ENCODE measurements at places on chromosomes 11 and 22.

DNA sequence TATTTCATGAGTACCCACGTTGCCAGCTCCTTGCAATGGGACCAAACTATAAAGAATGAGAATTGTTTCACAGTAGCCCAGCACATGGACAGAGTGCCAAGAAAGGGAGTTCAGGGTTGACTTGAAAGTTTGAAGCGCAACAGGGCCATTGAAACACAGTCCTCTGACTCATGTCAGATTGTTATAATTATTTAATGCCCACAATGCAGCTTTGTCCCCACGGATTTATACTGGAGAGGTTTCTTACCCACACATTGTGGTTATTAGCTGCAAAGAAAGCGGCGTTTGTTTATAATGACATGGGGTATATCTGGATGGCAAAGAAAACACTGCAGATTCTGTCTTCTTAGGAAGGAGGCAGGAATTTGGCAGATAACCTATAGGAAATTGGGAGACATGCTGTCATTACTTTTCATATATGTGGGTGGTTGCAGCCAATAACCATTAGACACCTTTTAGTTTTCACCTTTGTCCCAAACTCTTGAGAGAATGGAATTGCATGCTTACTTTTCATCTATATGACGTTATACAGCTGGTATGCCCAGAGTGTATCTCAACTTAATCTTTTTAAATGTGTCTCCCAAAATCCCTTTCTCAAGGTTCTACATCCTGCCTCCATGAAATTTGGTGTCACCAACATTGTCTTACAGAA lies 143.6 kb downstream of the TEAD1 start:
- DNase-seq: no peak

GRCh38 chr11:72421351-72421750 lies 13.0 kb downstream of the CLPB start:
- peak; percentile 94 for DNase-seq

DNA sequence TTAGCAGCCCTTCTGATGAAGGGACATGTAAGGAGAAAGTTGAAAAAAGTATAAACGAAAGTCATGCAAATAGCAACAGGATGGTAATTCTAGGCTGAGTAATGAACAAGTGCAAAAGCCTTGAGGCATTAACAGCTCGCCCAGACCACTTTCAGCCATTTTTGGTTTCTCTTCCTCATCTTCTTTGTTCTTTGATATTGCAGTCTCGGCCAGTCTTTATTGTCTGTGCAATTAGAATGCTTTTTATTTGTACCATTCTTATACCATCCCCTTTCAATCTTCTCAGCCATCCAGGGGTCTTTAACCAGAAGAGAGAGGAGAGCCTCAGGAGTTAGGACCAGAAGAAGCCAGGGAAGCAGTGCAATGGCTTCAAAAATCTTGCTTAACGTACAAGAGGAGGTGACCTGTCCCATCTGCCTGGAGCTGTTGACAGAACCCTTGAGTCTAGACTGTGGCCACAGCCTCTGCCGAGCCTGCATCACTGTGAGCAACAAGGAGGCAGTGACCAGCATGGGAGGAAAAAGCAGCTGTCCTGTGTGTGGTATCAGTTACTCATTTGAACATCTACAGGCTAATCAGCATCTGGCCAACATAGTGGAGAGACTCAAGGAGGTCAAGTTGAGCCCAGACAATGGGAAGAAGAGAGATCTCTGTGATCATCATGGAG lies 7.3 kb downstream of the TRIM34 start:
- DNase-seq: no peak

DNA sequence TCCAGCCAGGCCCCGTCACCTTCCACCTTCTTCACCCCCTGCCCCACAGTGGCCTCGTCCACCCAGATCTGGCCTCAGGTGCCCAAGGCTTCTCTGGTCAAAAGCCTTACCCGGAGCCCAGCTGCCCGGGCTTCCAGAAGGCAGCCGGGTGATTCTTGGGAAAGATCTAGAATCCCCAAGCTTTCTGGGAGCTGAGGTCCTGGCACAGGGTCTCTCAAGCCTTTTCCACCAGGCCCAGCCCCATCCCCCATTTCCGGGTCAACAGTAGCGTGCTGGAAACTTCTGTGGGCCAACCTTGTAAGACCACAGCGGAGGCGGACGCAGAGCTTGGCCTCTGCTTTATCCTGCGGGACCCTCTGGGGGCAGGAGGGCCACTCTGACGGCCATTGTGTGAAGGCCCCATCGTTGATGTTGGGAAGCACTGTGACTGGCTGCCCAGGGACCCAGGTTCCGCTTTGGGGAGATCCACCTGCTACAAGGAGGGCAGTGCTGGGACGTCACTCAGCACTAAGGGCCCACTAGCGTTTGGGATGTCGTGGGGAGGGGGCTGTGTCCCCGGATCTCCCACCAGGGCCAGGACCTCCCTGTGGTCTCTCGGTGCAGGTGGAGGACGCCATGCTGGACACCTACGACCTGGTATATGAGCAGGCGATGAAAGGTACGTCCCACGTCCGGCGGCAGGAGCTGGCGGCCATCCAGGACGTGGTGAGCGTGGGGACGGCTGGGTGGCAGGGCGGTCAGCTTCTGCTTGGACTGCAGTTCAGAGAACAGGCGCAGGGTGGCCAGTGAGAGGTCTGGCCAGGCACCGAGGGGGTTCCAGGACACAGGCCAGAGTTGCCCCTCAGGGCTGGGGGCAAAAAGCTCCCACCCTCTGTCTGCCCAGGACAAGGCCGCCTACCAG lies 11.5 kb downstream of the TSPAN32 start:
- DNase-seq: no peak

- DNase-seq: peak; percentile 78
These were observed 3.6 kb upstream of the CCDC81 start for GRCh38 chr11:86370922-86371594.

DNA sequence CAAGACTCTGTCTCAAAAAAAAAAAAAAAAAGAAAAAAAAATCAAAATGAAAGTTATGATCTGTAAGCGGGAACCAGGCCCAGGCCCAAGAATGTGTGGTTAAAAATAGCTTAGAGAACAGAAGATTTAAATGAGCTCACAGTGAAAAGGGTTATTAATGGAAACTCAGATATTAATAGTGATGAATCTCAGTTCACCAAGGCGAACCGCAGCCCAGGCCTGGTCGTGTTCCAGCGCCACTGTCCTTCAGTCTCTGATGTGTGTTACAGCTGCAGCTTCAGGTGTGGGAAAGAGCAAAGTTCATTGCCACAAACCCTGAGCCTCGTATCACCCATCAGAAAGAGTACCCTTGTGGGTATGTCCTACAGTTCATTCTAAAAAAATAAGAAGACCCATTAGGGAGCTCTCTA lies 107.1 kb downstream of the GAB2 start:
- DNase-seq: no peak

DNA sequence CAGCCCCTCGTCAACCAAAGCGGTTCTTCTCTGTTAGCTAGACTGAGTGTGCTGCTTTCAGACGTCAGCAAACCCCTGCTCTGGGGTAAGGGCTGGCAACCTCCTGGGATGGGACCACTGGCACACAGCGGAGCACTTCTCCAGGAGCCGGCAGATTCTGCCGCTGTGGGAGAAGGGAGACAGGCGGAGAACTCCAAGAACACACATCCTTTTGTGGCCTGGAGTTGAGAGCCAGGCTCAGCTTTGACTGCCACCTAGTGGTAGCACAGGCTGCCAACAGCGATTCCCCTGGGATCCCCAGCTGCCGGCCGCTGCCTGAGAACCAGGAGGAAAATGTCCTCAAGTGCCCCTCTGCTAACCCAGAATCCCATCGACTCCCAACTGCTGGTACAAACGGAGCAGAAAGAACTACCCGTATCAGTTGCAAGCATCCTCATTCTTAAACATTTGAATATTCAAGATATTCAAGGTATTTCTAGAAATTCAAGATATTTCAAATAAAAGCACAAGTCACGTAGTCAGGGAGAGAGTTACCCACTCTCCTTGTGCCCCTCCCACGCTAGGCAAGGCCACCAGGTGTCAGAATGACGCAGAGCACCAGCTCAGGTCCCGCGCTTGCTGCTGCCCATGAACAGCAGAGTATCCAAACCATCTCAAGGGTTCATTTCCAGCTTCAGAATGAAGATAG lies 4.9 kb downstream of the LTO1 start:
- peak; percentile 95 for DNase-seq

GRCh38 chr22:22422629-22423112 lies 85.9 kb downstream of the ZNF280B start:
- DNase-seq: peak; percentile 83

DNA sequence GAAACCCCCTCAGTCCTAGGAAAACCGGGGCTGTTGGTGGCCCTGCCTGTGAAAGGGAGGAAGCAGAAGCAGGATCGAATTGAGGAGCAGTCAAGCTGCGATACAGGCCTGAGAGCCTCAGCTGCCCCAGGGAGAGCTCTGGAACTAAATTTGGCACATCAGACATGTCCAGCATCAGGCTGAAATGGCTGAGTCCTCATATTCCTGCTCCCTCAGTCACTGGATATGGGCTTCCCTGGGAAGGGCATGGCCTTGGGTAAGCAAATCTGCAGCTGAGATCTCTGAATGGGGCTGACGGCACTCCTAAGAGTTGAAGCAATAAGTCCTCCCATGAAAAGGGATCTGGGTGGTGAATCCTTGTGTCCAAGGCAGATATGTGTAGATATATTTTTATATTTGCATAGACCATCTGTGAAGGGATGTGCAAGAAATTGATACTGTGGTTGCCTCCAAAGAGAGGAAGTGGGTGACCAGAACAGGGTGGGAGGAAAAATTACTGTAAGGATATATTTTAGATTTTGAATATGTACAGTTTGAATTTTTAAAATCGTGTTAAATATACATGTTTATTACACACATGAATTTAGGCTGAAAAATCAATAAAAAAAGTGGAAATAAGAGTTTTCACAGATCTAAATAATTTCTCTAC lies 45.5 kb downstream of the APIP start:
- DNase-seq: no peak

- DNase-seq: peak; percentile 99
These were observed 13.6 kb downstream of the BCL9L start for GRCh38 chr11:118911880-118912741.

DNA sequence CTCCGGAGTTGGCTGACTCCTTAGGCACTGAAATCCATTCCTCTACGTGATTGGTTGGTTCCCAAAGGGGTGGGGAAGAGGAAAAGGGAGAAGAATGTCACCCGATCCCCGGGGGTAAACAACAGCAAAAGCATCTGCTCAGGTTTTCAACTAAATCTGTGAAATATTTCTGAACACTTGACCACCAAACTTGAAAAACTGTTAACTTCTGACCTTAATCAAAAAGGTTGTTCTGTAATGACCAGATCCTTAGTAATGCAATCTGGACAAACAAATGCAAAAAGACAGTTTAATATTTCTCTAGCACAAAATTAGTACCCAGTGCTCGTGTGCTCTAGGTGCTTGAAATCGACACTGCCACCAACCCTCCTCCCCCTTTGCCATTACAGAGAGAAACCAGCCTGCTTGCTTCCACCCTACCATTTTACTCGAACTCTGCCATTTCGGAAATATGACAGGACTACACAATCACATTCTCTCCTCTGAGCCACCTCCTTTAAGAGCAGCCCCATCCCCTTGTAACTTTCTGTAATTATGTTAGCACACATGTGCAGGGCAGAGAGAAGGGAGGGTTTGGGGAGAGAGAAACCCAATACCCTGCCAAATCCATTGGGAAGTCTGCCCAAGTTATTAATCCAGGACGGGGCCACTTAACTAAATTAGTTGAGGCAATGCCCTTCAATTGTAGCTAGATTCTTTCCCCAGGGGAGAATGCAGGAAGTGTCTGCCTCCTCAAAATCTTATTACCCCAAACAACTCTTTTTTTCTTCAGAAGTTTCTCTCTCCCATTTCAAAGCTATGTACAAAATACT lies 113.8 kb downstream of the RBFOX2 start:
- peak; percentile 93 for DNase-seq

Data from islet precursor cell (in vitro differentiated cells).